ENCODE measurements at places on chromosomes 5 and 9.

GRCh38 chr9:70883056-70883455 lies 238.4 kb downstream of the TRPM3 start:
- no peak for DNase-seq

DNA sequence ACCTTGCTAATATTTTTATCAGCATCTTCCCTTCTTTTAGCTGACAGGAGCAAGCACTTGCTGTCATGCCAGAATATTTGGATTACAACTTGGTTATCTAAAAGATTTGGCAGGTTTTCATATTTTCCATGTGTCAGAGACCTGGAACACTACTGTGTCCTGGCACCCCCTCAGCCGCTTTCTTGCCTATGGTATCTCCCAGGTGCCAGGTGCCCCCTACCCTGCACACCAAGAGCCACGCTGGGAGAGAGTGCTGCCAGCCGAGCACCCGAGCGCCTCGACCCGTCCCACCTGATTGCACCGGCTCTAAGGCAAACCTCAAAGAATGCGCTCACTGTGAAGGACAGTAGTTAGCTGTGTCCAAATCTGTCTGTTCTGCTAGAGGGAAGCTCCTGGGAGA lies 84.8 kb downstream of the GTF3C4 start:
- DNase-seq = no peak

DNA sequence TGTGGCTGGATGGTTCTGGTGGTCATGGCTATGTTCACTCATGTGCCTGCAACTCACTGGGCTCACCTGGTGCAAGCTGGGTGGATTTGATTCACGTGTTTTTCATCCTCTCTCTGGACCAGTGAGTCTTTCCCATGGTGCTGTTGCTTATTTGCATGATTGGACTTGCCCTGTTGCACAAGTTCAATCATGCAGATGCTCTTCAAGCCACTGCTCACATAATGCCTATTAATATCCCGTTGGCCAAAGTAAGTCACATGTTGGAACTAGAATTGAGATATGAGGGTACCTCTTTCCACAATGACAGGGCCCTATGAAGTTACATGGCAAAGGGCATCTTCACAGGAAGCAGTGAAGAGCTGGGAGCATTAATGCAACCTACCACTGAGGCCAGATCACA lies 26.5 kb upstream of the MROH2B start:
- no peak for DNase-seq

GRCh38 chr9:97563458-97564135 lies 62.1 kb downstream of the TMOD1 start:
- no peak for DNase-seq

DNA sequence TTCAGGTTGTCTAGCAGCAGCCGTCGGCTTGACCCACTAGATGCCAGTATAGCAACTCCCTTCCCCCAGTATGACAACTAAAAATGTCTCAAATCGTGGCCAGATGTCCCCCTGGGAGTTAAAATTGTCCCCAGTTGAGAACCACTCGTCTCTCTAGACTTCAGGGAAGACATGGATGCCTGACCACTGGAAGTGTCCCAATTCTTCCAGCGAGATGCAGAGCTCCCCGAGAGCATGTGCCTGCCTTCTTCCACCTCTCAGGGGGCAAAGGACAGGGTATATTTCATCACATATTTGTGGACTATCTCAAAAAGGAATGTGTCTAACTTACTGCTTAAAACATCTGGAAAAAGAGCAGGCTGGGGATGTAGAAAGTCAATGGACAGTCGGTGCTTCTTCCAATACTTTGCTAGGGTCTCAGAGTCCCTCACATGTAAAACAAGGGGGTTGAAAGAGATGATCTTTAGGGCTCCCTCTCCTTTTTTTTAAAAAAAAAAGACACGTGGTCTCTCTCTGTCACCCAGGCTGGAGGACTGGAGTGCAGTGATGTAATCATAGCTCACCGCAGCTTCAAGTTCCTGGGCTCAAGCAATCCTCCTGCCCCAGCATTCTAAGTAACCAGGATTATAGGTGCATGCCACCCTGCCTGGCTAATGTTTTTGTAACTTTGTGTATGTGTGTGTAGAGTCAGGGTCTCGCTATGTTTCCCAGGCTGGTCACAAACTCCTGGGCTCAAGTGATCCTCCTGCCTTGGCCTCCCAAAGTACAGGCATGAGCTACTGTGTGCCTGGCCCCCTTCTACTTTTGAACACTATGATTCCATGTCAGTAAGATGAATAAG lies 190.6 kb downstream of the DAB2IP start:
- DNase-seq = no peak

DNA sequence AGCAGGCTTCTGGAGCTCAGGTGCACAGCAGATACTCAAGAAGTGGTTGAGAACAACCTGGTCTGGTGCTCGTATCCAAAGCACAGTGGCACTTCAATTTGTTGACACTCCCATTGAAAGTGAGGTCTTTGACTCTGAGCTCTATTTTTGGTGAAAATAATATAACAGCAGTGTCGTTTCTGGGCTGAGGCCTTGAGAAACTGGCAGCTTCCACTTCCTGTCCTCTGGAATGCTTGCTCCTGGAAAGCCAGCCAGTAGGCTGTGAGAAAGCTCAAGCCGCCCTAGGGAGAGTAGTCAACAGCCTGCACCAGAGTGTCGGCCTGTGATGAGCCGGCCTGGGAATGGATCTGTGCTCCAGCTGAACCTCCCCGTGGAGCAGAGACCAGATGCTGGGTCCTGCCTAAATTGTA lies 6.8 kb upstream of the SUSD3 start:
- no peak for DNase-seq

DNA sequence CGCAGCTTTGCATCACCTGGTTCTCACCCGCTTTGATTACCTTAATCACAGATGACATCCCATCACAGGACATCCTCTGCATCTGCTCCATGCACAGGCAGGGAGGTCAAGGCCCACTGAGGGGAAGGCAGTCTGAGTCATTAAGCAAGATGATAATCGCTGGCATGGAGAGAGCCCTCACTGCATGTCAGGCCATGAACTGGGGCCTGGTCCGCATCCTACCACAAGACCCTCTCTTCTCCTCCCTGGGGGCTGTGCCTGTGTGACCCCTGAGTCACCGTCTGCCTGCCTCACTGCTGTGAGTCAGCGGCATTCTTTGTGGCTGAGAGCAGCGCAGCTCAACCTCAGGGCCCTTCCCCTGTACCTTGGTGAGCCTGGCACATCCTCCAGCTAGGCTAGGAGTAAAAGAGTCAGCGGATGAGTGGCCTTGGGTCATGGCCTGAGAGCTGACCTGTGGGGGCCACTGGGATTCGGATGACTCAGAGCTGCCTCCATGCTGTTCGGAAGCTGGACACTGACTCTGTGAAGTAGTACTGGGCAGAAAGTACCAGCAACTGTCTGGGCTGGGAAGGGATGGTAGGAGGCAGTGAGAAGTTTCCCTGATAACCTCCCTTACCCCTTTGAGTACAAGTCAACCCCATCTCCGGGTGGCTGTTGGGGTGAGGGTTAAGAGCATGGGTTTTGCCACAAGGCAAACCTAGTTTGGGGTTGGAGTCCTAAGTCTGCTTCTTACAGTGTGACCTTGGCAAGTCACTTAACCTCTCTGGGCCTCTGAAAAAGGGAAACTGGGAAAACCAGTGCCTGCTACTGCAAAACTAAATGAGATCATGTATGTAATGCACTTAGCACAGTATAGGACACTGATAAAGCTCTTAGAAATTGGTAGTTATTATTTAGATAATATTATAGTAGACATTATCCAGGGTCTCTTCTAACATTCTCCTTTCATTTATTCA lies 14.6 kb upstream of the ARSI start:
- DNase-seq = no peak

GRCh38 chr9:127398715-127399400 lies 1.9 kb downstream of the SLC2A8 start:
- no peak for DNase-seq

DNA sequence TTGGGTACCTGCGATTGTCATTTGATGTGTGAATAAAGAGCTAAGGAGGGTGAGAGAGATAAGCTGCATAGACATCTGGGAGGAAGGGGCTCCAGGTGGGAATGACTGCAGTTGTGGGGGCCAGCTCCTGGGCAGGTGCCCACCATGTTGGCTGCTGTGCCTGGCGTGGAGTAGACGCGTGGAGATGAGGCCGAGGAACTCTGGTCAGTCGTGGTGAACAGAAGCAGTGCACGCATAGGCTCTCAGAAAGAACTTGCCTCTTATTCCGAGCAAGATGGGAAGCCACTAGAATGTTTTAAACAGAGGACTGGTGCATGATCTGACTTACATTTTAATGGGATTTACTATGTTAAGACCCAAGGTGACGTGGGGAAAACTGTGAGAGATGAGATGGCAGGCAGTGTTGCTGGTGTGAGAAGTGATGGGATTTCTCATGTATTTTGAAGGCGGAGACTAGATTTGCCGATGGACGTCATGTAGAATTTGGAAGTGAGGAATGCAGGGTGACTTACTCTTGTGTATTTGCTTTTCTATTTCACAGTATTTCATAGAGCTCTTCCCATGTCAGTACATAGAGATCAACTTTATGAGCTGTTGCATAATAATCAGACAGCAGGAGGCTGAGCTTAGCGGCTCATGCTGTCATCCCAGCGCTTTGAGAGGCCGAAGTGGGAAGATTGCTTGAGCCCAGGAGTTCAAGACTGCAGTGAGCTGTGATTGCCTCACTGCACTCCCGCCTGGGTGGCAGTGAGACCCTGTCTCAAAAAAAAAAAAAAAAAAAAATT lies 71.1 kb downstream of the EHMT1 start:
- no peak for DNase-seq

GRCh38 chr9:7117676-7118561 lies 360.1 kb downstream of the KDM4C start:
- DNase-seq = no peak

DNA sequence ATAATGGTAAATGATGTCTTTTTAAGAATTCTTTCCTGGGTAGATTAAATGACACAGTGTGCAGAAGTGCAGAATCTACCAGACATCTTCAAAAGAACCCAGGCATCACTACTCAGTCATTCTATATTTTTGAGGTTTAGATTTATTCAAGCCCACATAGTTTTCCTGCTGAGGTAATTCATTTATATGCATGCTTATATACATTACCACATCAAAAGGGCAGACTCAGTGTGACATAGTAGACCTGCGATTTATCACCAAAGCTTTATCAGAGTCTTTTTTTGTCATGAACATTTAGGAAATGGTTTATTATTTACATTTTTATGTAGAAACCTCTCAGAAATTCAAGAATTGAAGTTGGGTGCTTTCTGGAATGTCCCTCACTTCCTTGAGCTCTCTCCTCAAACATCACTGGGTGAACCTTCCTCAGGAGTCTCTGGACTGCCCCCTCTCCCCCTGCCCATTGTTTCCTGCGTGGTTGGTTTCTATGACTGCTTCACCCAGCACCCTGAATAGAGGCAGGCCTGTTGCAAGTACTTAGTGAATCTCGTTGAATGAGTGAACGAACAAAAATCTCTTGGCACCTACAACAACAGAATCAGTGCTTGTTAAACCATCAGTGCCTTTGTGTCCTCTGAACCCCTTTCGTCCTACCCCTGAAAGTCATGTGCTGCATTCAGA lies 42.5 kb downstream of the ADAMTS16 start:
- no peak for DNase-seq

DNA sequence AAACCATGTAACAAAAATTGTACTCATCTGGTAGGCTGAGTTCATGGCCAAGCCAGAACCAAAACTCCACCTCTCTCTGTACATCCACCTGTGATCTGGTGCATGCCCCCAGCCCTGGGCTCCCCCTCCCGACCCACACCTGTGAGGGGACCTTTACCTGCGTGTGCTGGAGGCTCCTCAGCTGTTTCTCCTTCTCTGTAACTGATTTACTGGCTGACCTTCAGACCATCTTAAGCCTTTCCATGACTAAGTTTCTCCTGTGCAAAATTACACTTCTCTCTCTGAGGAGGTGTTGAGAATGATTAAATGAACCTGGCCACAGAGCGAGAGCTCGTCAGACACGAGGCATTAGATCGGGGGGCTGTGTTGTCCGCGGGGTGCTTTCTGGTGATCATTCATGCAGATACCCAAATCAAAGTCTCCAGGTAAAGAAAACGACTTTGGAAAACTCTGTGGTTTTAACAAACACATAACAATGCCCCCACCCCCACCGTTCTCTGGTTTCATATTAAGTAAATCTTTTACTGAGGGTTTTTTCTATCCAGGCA lies 136.4 kb downstream of the SEMA5A start:
- no peak for DNase-seq

- DNase-seq = no peak
Measured at GRCh38 chr5:177524539-177524900, 7.8 kb upstream of the DDX41 start.

DNA sequence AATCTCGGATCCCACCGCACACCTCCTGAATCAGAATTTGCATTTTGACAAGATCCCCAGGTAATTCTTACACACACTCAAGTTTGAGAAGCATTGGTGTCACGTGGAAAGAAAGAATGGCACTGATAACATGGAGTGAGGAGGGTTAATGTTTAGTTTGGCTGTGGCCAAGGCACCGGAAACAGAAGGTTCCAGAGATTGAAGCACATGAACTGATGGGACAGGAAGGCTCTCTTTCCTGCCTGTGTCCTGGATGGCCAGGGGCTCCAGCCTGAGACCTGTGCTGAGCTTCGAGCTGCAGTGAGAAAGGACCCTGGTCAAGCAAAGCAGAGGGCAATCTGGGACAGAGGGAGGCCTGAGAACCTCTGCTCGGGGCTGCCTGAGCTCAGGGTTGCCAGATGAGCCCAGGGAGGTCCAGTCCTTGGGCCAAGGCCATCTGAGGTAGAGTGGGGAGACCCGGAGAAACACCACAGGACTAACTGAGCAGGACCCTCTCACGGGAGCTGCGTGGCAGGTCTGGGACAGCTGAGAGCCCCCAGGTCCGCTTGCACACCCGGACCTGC lies 27.3 kb downstream of the AFAP1L1 start:
- DNase-seq = no peak

DNA sequence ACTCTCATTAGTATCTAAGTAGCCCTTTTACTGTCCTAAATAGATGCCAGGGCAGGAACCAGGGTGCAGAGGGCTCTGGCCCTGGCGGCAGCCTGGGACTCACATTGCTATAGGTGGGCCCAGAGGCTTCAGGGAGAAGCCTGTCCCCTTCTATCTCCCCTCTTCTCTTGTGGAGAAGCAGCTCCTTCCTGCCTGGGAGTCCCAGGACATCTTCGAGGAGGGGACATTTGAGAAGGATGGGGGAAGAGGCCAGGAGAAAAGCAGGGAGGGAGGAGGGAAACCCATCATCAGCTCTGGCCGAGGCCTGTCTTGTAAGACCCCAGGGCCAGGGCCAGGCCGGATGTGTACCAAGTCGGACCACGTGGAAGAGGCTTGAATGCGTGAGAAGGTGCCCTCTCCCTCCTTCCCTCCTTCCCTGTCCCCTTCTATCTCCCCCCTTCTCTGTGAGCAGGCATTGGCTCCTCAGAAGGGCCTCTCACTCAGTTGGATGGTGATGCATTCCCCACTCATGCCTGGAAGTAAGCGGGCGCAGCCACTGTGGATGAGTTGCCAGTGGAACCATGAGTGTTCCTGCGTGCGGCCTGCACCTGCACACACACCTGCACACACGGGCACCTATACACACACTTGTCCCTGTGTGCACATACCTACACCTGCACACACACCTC lies 20.7 kb upstream of the LPCAT1 start:
- no peak for DNase-seq

DNA sequence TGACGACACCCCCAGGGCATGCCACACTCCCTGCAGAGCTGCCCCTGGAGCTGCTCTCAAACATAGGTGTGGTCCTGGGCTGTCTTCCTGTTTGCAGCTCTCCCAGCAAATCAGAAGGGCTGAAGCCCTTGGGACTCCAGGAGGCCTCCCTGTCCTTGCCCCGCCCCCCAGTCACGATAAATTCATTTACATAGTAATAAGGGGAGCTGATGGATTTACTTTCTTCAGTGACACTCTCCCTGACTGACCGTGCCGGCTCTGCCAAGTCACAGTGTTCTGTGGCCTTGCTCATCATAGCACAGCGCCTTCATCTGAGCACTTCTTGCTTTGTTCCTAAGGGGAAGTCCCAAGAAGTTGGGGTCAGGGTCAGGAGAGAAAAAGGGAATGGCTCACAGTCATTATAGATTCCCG lies 121.4 kb downstream of the ENC1 start:
- no peak for DNase-seq

Data from stimulated activated CD4-positive, alpha-beta T cell treated with anti-CD3 and anti-CD28 coated beads, TNF-alpha, amount 100 ng/mL, for 48 hours (primary cell).